ENCODE measurements at places on chromosomes 11 and 22.

- DNase-seq: no peak
These were observed 152.9 kb downstream of the DBX1 start for GRCh38 chr11:20007386-20007785.

DNA sequence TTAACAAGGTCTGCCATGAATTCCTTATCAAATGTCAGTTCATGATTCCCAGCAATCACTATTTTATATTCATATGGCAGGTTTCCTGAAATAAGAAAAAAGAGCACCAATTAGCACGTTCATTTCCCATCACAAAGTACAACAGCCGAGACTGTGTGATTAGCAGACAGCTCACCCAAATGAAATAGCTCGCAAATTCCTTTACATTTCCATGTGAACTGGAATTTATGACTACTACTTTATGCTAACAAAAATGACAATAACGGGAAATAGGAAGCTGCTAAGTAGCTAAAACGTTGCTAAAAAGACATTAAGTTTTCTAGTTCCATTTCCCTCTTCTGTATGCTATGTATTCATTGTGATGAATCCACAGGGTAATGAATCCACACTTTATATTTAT lies 90.7 kb downstream of the MPPED2 start:
- no peak for DNase-seq

GRCh38 chr11:61026121-61027031 lies 54.9 kb downstream of the CD6 start:
- no peak for DNase-seq

DNA sequence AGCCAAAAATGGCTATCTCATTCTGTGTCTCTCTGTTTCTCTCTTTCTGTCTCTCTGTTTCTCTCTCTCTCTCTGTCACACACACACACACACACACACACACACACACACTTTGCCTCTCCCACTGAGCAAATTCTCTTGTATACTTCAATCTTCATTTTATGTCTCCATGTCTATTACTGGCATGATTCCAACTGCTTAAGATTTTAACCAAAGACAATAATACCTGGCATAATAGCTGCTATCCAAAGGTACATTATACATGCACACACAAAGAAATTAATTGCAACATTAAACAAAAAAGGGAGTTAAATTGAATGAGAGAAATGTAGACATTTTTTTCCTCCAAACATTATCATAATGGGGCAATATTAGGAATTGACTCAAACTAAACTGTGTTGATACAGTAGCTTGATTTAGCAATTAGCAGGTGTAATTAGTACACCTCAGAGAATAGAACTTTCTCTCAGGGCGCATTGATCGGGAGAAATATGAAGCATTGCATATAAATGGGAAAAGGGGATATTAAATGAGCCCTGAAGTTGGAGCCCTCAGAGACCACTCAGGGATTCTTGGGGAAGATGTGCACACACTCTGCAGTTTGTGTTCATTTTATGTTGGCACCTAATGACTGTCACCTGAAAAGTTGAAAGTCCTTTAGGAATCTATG lies 17.4 kb upstream of the SLC1A2 start:
- DNase-seq: no peak

GRCh38 chr11:6357222-6357621 lies 33.1 kb upstream of the SMPD1 start:
- no peak for DNase-seq

DNA sequence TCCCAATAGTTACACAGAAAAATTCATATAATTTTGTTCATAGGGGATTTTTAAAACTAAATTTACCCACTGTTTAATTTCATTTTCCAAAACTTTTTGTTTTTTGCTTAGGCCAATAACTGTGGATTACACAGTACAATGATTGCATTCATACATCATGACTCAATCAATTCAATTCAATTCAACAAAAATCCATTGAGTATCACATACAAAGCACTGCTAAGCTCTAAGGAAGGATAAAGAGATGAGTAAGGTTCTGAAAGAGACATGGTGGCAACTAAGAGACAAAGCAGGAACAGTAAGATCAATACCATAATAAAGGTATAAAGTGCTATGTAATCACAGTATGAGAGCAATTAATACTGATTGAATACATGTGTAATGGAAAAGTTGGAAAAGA lies 9.4 kb upstream of the LAYN start:
- DNase-seq: no peak
